ENCODE measurements at places on chromosomes 5 and 9. TPM values are rescaled to one million over a fixed set of nuclear protein-coding genes. Genes with fewer than 3 reads are reported as not detected.

Gene FOXD1
- total RNA-seq = 0.46 TPM

Gene TAF11L10
- not detected for total RNA-seq

DNA sequence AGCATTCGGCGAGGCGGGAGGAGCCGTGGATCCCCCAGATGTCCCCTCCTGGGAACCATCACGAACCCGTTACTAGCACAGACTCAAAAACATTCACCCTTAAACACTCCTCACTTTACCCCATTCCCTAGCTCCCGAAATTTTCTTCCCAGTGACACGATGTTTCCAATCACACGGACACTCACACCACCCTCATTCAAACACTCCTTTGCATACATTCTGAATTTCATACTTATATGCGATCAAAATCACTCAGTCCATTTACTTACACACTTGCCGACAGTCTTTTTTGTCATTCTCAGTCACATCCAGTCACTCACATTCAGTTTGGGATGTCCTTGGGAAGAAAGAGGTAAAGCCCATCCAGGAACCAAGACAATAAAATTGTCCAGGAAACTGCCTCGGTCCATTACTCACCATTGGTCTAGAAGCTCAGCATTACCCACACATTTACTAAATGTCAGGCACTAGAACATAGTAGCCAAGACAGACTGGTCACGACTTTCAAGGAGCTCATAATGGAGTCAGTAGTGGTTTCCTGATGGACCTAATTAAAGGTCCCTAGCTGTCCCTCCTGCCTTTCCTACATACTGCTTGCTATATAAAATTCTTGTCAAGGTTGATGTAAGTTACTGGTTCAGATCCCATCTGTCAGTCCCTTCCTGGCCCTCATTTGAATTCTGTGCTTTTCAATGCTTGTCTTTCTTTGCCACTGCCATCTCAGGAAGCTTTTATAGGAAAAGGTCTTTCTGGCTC is 574 bp downstream of the SLC35A4 start:
- peaks cover 21% of the 10 kb centered on the region for H3K36me3 ChIP-seq
- peak overlapping the region; percentile 91 for H3K4me3 ChIP-seq
- H3K27me3 ChIP-seq = no peaks in the 10 kb centered on the region
- peak overlapping the region; percentile 93 for H3K27ac ChIP-seq
- DNase-seq = no peak

GRCh38 chr5:40502736-40503135 is 177.0 kb upstream of the PTGER4 start:
- no peaks in the 10 kb centered on the region for H3K36me3 ChIP-seq
- no peaks in the 10 kb centered on the region for H3K27me3 ChIP-seq
- DNase-seq = no peak
- H3K4me1 ChIP-seq = peaks cover 12% of the 10 kb centered on the region

DNA sequence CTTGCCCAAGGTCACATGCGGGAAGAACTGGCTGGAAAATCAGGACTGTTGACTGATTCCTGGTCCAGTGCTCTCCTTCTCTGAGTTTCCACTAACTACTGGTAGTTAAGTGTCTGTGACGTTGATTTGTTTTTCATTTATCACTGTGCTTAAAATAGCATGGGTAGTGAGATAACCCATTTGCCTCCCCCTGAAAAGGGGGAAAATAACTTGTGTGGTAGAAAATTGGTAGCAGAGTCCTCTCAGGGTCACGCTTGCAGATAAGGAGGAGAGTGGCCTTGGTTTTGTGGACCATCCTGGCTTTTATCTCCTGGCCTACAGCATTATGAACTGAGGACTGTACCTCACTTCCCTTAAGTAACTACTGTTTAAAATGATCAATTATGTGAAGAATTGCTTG is 10.9 kb downstream of the FUBP3 start:
- no peak overlapping the region for H3K4me3 ChIP-seq
- peaks cover 1% of the 10 kb centered on the region for H3K36me3 ChIP-seq
- no peaks in the 10 kb centered on the region for H3K27me3 ChIP-seq
- DNase-seq = no peak

- no peak overlapping the region for H3K27ac ChIP-seq
- H3K27me3 ChIP-seq = peaks cover under 1% of the 10 kb centered on the region
- no peaks in the 10 kb centered on the region for H3K36me3 ChIP-seq
- no peak for DNase-seq
- H3K4me3 ChIP-seq = no peak overlapping the region
- peaks cover 13% of the 10 kb centered on the region for H3K4me1 ChIP-seq
Observed at GRCh38 chr5:176642675-176643490, 4.4 kb upstream of the TSPAN17 start.

GRCh38 chr5:92850886-92851285 is 730.1 kb downstream of the NR2F1-AS1 start:
- H3K4me1 ChIP-seq = no peaks in the 10 kb centered on the region
- no peaks in the 10 kb centered on the region for H3K27me3 ChIP-seq
- no peak for DNase-seq
- H3K4me3 ChIP-seq = no peak overlapping the region

DNA sequence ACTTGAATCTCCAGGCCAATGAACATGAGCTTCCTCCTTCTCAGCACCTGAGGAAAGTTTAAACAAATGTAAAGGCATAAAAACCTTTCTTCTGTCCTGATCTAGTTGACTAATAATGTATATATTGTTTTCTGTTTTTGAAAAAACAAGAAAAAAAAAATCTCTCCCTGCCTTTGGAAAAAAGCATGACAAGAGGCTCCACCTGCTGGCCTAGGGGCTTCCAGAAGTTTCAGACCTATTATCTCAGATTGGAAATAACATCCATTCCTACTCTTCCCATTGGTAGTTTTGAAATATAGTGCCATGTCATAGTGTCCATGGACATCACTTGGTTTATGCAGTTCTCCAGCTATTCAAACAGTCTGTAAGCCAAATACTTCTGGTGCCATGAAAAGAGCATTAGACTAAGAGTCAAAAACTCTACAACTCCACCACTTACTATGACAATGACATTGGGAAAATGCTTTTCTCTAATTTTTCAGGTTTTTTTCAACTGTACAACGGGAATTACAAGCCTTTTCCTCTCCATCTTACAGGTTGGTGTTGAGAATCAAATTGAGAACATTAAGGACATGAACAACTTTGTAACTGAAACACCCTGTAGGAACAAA is 409.6 kb upstream of the MPDZ start:
- H3K27me3 ChIP-seq = no peaks in the 10 kb centered on the region
- H3K36me3 ChIP-seq = no peaks in the 10 kb centered on the region
- DNase-seq = no peak
- no peaks in the 10 kb centered on the region for H3K4me1 ChIP-seq
- no peak overlapping the region for H3K4me3 ChIP-seq

DNA sequence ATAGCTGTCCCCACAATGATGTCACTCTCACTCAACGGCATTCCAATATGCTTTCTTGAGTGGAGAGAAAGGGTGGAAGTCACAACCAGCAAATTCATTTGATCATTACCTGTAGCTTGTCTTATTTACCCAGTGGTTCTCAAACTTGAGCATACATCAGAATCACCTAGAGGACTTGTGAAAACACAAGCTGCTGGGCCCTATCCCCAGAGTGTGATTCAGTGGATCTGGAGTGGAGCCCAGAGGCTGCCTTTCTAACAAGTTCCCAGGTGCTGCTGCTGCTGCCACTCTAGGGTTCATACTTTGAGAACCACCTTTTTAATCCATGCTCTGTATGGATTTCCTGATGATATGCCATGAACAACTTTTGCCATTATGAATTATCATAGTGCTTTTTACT is 94.7 kb downstream of the KLHL3 start:
- H3K36me3 ChIP-seq = peaks cover 12% of the 10 kb centered on the region
- no peaks in the 10 kb centered on the region for H3K27me3 ChIP-seq
- H3K4me1 ChIP-seq = no peaks in the 10 kb centered on the region
- no peak for DNase-seq
- no peak overlapping the region for H3K4me3 ChIP-seq
- no peak overlapping the region for H3K27ac ChIP-seq

GRCh38 chr9:93601063-93601462 is 24.7 kb downstream of the PHF2 start:
- H3K4me3 ChIP-seq = no peak overlapping the region
- H3K36me3 ChIP-seq = peaks cover 18% of the 10 kb centered on the region
- H3K4me1 ChIP-seq = peaks cover 45% of the 10 kb centered on the region
- no peak overlapping the region for H3K27ac ChIP-seq

Gene SEMA6A
- total RNA-seq = not detected

Gene MYOZ3
- total RNA-seq = 0.07 TPM

Gene SLC25A2
- total RNA-seq = 0.31 TPM
